ENCODE measurements at places on chromosomes 4 and X.

- no peak for DNase-seq
These were observed 169.9 kb downstream of the AFF2 start for GRCh38 chrX:148670277-148670676.

GRCh38 chrX:153638436-153639176 is 8.4 kb upstream of the DUSP9 start:
- DNase-seq: no peak

GRCh38 chrX:116267511-116268040 is 97.0 kb downstream of the AGTR2 start:
- no peak for DNase-seq

GRCh38 chrX:78307665-78308064 is 19.7 kb downstream of the CYSLTR1 start:
- no peak for DNase-seq

GRCh38 chr4:10239982-10240654 is 123.5 kb upstream of the WDR1 start:
- DNase-seq: no peak

GRCh38 chr4:137370679-137371078 is 161.6 kb downstream of the PCDH18 start:
- no peak for DNase-seq

DNA sequence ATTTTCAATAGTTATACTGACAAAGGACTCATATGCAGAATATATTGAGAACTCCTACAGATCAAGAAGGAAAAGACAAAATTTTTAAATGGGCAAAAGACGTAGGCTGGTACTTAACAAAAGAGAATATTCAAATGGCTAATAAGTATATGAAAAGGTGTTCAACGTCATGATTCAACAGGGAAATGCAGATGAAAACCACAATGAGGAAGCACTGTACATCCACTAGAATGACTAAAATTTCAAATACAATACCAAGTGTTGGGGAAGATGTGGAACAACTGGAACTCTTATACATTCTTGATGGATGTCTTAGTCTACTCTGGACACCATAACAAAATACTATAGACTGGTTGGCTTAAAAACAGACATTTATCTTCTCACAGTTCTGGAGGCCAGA is 1.3 kb upstream of the MRFAP1L1 start:
- DNase-seq: no peak

DNA sequence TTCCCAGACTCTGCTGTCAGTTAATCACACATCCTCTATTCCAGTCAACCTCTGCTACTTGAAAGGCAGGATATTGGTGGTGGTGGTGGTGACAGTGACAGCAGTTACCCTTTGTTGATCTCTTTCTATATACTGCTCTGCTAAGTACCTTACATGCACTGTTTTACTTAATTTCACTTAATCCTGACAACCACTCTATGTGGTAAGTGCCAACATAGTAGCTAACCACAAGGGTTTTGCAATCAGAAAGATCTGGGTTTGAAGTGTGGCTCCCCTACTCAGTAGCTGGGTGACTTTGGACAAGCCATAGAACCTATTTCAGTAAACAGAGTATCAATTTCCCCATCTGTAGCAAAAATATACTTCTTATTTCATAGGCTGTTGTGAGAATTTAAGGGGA is 24.2 kb upstream of the F9 start:
- no peak for DNase-seq

DNA sequence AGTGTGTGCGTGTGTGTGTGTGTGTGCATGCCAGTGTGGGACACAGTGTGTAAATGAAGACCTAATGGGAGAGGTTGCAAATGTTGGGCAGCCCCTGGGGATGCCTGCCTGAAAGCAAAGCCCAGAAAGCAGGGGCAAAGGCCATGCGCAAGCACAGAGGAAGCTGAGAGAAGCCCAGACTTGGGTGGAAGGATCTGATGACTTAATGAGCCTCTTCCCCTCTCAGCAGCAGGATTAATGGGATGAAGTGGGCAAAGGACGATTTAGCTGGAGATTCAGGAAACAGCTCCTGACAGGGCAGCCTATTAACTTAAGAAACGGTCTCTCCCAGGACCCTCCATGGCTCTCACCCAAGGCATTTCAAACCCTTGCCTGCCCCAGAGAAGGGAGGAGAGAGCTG is 107.3 kb downstream of the EFNB1 start:
- no peak for DNase-seq

DNA sequence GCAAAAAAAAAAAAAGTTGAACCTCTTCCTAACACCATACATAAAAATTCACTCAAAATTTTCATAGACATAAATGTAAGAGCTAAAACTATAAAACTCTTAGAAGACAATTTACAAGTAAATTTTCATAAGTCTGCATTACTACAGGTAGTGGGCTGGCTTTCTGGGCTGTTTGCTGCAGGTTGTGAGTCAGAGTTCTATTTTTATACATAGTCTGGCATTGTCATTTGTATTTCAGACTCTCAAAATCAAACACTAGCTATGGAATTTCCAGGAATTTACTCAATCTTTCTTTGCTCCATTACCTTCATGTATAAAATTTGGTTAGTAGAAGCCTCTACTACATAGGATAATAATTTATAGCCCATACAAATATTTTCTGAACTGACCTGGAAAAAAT is 227.2 kb downstream of the COX18 start:
- no peak for DNase-seq

- no peak for DNase-seq
These were observed 56.5 kb downstream of the KLF8 start for GRCh38 chrX:56288608-56289007.

DNA sequence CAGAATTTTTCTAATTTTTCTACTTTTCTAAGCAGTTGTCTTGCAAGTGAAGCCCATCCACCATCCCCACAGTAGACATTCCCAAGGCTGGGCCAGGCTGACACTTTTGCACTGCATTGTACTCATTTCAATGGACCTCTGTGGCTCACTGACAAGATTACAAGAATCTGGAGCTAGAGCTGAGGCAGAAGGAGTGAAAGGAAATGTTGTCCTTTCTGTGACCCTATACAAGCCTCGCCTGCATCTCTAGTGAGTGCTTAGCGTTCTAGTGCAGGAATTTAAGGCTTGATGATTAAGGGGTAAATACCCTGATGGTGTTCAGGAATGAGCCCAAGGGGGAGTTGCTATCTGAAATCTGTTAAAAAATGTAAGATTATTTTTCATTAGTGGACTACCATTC is 6.3 kb downstream of the MAGED1 start:
- no peak for DNase-seq

- DNase-seq: no peak
These were observed 67.7 kb downstream of the SLC4A4 start for GRCh38 chr4:71406459-71406963.

- DNase-seq: no peak
These were observed 38.7 kb downstream of the ADD1 start for GRCh38 chr4:2882341-2882740.

GRCh38 chr4:33714971-33715370 is 2529.3 kb downstream of the ARAP2 start:
- DNase-seq: no peak

GRCh38 chr4:37392521-37393255 is 148.1 kb downstream of the NWD2 start:
- no peak for DNase-seq

DNA sequence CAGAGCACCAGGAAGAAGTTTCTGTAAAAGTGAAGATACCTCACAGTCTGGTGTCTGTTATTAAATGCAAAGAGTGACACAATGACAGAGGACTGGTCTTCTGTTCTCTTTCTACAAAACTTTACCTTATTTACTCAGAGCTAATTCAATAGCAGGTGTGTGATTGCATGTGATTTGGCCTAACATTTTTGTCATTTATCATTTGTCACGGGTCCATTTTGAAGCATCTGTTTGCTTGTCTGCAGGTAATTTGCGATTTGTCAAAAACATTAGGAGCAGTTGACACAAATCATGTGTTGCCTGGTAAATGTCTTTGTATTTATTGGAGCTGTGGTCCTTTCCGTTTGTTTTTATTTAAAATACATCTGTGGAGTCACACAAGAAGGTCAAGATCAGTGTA is 1232.4 kb downstream of the STIM2 start:
- DNase-seq: no peak

DNA sequence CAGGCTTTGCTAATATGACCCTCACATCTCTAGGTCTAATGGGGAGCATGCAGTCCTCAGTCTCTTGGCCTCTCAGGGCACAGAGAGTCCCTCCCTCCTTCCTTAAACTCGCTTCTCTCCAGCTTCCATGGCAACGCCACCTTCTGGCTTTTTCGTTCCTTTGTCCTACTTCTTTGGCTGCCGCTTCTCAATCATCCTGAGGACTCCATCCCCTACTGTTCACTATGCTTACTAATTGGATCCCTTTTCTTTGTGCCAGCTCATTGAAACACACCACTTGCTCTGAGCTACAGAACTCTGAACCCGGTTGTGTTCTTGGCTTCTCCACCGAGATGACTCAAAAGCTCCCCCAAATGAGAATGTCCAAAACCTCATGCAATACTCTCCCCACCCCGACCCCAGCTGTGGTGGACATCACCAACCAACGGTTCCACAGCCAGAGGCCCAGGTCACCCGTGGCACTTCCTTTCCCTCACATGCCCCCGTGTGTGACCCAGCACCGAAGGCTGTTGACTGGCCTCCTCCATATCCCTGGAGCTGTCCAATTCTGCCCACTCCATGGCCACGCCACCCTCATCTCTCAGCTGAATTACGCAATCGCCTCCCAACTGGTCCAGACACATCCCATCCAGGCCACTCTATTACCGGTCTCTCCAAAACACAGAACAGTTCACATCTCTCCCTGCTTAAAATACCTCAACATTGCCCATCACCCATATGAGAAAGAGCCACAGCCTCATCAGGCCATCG is 34.7 kb downstream of the CRMP1 start:
- DNase-seq: no peak

All from activated CD4-positive, alpha-beta memory T cell treated with anti-CD3 and anti-CD28 coated beads for 36 hours (primary cell).